Activated CD8-positive, alpha-beta memory T cell treated with anti-CD3 and anti-CD28 coated beads, Interleukin-2, amount 50 U/mL, for 4 hours (primary cell): ENCODE measurements at places on chromosomes 7 and 10.

GRCh38 chr7:51666751-51667150, 350.1 kb upstream of the COBL start:
- DNase-seq, result no peak

- DNase-seq, result no peak
These were observed 225.4 kb downstream of the BMPER start for GRCh38 chr7:34130558-34131295.

DNA sequence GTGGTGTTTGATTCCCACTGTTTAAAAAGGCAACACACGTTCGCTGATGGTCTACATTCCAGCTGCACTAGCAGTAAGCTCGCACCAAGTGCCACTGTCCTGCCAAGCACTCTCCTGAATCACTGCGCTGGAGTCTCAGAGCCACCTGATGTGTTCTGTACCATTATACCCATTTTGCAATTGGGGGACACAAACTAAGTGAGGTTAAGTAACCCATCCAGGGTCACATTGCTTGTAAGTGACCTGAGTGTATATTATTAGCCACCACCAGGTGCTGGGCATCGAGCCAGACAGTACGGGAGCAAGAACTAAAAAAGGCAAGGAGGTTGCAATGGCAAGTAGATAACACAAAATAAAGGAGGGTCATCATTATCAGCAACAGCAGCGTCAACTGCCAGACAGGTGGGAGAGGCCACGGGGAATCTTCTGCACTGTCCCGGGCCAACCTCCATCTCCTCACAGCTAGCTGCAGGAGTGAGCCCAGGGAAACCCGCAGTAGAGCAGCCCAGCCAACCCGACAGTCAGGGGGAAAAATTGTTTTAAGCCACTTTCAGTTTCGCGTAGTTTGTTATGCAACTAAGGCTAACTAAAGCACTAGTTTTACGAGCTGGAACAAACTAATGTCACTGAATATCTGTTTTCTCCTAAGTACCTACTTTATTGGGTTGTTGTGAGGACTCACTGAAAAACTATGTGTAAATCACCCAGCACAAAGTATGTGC, 712 bp upstream of the CPVL start:
- no peak for DNase-seq

- DNase-seq, result no peak
These were observed 36.9 kb upstream of the EGFR start for GRCh38 chr7:54981913-54982312.

GRCh38 chr7:71285571-71286145, 153.7 kb downstream of the GALNT17 start:
- DNase-seq, result no peak

- DNase-seq, result no peak
These were observed 81.0 kb downstream of the TMEM270 start for GRCh38 chr7:73941836-73942551.

DNA sequence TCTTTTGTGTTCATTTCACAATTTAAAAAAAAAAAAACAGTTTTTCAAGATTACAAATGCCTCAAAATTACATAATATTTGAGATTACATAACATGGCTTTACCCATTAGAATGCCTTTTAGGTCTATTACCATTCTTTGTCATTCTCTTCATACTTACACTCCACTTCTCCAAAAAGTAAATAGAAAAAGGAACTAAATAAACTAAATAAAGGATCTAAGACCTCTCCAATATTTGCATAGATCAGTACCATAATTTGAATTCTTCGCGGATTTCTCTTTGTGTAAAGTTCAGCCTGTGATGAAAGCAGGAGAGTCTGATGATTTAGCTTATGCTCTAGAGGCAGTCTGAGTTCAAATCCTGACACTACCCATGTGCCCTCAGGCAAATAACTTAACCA, 56.4 kb upstream of the C1GALT1 start:
- DNase-seq, result no peak

- no peak for DNase-seq
These were observed 318.5 kb downstream of the GPR158 start for GRCh38 chr10:25493122-25493893.

DNA sequence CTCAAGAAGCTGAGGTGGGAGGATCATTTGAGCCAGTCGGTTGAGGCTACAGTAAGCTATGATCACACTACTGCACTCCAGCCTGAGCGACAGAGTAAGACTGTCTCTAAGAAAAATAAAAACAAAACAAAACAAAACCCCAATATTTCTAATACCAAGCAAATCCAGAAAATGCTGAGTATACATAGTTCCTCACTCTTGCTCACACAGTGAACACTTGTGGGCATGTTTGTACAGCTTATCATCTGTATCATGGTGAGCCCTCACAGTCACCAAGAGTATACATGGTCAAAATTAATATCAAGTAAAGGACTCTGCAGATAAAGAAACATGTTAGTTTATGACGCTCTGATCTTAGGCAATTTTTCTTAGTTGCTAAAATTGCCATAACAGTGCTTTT, 41.5 kb upstream of the C10orf67 start:
- DNase-seq, result no peak

DNA sequence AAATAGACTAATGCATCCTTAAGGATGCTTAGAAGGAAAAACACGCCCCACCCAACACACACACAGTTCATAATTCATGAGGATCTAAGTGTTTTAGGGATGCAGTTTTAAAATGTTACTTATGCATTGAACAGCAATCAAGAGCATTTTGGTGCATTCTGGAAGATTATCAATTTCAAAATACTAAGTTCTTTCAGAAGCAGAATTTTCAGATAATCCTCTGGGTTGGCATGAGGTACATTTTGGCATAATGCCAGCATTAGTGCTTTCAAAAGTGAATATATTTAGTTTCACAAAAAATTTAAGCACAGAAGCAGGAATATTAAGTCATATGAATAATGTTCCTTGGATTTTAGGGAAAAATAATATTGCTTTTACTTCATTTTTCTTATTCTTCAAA, 937.1 kb downstream of the REEP3 start:
- DNase-seq, result no peak

- no peak for DNase-seq
These were observed 41.5 kb upstream of the SMIM30 start for GRCh38 chr7:113159746-113160339.

- DNase-seq, result no peak
These were observed 184.0 kb upstream of the HABP2 start for GRCh38 chr10:113368666-113369364.

DNA sequence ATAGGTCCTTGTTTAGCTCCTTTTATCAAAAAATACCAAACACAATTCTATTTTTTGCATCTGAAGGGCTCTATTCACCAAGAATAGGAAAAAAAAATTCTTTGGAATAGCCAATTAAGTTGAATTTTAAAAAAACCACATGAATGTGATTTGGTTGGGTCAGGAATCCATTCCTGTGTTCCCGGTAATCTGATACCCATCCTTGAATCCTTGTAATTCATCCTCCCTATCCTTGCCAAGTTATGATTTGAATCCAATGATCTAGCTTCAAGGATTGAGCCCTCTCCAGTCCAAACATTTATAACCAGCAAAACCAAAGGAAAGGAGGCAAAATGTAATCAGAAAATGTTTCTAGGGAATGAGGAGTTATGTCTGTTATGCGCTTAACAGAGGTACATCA, 86.6 kb downstream of the CFAP58 start:
- DNase-seq, result no peak

DNA sequence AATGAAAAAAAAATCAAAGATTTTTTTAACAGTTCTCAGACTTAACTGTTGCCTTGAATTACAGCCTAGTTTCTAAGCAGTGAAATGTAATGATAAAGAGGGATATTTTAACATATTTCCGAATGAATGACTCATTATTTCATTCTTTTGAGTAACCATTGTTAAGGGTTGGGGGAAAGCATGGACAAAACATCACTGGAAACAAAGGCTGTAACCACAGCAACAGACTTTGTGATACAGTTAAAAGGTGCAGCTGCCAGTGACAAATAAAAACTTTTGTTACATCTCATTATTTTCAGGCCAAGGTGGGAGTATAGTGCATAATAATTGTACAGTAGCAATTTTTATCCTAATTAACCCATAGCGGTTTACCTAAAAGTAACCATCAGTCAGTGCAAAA, 172.6 kb downstream of the LRRTM3 start:
- no peak for DNase-seq

DNA sequence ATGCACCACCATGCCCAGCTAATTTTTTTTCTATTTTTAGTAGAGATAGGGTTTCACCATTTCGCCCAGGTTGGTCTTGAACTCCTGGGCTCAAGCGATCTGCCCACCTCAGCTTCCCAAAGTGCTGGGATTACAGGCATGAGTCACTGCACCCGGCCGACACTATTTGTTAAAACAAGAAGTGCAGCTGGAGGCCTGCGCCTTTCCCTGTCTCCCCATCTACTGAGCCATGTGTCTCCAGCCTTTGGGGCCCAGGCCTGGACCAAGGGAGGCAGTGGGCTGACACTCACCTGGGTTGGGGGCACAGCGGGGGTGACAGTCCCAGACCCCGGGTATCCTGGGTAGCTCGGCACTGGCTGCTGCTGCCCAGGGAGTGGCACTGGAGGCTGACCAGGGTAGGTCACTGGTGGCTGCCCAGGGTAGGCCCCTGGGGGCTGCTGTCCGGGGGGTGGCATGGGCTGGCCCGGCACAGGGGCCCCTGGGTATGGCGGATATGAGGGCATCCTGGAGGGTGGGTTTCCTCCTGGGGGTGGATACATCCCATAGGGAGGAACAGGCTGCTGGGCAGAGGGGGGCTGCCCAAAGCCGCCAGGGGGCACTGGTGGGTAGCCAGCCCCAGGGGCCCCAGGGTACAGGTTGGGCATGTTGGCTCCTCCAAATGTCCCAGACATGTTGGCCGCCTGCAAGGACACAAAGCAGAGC, 36.3 kb downstream of the PLAC9 start:
- peak; percentile 35 for DNase-seq

DNA sequence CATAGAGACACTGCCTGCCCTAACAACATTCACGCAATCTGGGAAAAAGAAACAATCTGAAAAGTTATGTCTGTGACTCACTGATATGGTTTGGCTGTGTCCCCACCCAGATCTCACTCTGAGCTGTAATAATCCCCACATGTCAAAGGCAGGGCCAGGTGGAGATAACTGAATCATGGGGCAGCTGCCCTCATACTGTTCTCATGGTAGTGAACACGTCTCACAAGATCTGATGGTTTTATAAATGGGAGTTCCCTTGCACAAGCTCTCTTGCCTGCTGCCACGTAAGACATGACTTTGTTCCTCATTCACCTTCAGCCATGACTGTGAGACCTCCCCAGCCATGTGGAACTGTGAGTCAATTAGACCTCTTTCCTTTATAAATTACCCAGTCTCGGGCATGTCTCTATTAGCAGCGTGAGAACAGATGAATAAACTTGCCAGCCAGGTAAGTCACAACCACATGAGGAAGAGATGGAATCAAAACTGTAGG, 341.5 kb upstream of the AOAH start:
- no peak for DNase-seq

GRCh38 chr10:18254692-18255091, 114.5 kb downstream of the CACNB2 start:
- no peak for DNase-seq

GRCh38 chr10:109393425-109393824, 529.9 kb downstream of the XPNPEP1 start:
- no peak for DNase-seq
